Left kidney (tissue), 8 donors: ENCODE measurements at places on chromosomes 3 and 15. TPM values are rescaled to one million over a fixed set of nuclear protein-coding genes. Genes with fewer than 3 reads are reported as not detected.

DNA sequence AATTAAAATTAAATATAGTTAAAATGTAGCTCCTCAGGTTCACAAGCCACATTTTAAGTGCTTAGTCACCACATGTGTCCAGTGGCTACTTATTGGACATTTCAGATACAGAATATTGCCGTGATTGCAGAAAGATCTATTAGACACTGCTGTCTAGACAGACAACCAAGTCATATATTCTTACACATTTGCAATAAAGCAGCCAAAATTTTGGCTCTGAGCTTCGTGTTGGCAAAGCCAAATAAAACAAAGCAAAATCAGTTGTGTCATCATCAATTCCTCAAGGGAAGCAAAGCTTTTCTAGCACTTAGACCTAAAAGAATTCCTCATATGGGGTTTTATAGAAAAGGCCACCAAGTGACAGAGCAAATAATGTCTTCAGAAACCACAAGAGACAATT, 193.1 kb upstream of the LPP start:
- no peak for DNase-seq

GRCh38 chr3:47890126-47890827, 87.3 kb downstream of the DHX30 start:
- DNase-seq, result peak; percentile 40

Gene SAMMSON
- polyA plus RNA-seq, result not detected

Gene C3orf38
- 33.2 TPM for polyA plus RNA-seq

Gene LARP6
- polyA plus RNA-seq, result 15.5 TPM
